Thoracic aorta (tissue), 2 donors: ENCODE measurements at places on chromosomes 12 and 14. TPM values are rescaled to one million over a fixed set of nuclear protein-coding genes. Genes with fewer than 3 reads are reported as not detected.

DNA sequence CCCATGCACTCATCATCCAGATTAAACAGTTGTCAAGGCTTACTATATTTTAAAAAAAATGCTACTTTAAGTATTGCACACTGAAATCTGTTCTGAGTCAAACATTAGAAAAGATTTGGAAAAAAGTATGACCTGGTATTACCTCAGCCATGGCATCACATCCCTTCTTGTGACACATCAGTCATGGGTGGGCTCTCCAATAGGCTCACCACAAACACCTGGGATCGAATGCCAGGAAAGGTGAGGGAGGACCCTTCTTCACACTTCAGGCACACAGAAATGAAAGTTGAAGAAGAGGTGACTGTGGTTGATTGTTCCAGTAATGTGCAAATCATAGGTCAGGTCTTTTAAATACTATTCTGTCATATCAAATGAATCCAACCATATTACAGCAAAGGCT lies 36.6 kb upstream of the GZMB start:
- DNase-seq: no peak

DNA sequence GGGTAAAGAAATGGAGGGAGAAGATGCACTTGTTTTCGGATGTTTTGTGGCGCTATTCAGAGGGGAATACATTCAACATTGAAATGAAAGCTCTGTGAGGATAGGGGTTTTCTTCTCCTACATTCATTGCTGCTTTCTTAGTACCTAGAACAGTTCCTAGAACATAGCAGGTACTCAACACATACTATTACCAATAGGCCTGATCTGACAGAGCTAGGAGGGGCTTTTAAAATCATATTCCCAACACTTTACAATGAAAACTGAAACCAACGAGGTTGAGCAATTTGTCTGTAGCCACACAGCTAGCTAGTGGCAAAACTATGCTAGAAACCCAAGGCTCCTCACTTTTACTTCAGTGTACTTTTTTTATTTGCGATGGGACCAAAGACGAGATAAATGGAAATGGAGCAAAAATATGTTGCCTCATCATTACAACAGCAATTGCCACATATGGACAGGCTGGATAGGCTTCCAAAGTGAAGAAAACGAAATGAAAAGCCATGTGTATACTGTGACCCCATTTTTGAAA lies 23.1 kb upstream of the IL22 start:
- DNase-seq: no peak

DNA sequence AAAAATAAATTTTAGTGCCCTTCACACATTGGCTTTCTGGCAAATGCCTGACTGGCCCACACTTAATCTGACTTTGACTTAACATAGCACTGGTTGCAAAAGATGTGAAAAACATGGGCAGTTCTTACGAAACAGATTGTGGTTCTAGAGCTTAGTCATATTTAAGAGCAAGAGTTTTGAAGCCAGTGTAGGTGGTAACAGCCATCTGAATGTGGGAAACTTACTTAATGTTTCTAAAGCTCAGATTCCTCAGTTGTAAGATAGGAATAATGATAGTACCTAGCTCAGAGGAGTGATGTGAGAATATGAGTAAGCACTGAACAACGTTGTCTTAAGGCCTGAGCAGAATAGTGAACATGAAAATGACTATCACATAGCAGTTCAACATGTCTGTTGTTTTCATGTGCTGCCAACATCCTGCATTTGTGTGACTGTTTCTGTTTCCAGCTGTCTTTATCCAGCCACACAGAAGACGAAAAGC lies 262.7 kb downstream of the SYT1 start:
- no peak for DNase-seq

PTGDR gene
- 2.9 TPM for total RNA-seq

NOVA1 gene
- total RNA-seq: 11.0 TPM

DNA sequence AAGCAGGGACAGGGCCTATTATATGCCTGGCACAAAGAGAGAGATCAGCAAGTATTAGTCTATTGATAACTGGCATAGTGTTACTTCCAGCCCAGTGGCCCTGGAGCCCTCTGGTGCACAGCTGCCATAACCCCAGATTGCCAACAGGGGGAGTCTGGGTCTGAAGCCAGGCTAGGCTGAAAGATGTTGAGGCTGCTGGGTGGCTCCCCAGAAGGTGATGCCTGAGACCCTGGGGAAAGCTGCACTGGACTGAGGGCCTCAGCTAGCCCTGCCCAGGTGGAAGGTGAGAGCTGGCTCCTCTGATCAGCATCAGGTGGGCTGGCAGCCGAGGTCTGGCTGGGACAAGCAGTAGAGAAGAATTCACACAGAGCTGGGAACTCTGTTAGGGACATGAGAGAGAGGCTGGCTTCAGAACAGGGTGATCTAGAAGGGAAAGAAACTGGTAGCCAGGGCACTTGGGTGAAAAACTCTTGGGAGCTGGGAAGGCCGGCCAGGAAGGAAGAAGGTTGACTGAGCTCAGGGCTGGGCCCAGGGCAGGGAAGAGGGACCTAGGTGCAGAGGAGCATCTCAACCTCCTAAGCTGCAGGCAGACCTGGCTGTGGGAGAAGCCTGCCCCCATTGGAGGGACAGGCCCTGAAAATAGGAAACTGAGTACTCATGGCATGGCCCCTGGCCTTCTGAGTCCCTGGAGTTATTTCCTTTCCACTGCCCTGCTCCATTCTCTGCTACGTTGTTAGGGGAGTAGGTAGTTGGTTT lies 3.9 kb downstream of the GZMH start:
- DNase-seq: no peak
